ENCODE measurements at places on chromosomes 13 and 19. TPM values are rescaled to one million over a fixed set of nuclear protein-coding genes. Genes with fewer than 3 reads are reported as not detected.

Gene PDX1
- total RNA-seq, result not detected

Gene GIPR
- not detected for total RNA-seq

Gene FKBP8
- 131 TPM for total RNA-seq

Gene MYBPC2
- total RNA-seq, result not detected

Gene ZSCAN1
- total RNA-seq, result not detected

Gene SIGLEC10
- not detected for total RNA-seq

Gene TEAD2
- total RNA-seq, result 74.2 TPM

Data from thoracic aorta endothelial cell (primary cell).